Activated CD4-positive, alpha-beta memory T cell treated with anti-CD3 and anti-CD28 coated beads for 36 hours (primary cell): ENCODE measurements at places on chromosomes 4 and X. TPM values are rescaled to one million over a fixed set of nuclear protein-coding genes. Genes with fewer than 3 reads are reported as not detected.

GRCh38 chr4:100826067-100826466, 308.2 kb upstream of the EMCN start:
- DNase-seq: no peak
- no peaks in the 10 kb centered on the region for H3K27me3 ChIP-seq

FREM3 gene
- total RNA-seq: not detected

- H3K27ac ChIP-seq: no peak overlapping the region
- H3K36me3 ChIP-seq: no peaks in the 10 kb centered on the region
- no peaks in the 10 kb centered on the region for H3K4me1 ChIP-seq
- DNase-seq: no peak
Measured at GRCh38 chrX:133586443-133586842, 171.2 kb upstream of the GPC4 start.

DNA sequence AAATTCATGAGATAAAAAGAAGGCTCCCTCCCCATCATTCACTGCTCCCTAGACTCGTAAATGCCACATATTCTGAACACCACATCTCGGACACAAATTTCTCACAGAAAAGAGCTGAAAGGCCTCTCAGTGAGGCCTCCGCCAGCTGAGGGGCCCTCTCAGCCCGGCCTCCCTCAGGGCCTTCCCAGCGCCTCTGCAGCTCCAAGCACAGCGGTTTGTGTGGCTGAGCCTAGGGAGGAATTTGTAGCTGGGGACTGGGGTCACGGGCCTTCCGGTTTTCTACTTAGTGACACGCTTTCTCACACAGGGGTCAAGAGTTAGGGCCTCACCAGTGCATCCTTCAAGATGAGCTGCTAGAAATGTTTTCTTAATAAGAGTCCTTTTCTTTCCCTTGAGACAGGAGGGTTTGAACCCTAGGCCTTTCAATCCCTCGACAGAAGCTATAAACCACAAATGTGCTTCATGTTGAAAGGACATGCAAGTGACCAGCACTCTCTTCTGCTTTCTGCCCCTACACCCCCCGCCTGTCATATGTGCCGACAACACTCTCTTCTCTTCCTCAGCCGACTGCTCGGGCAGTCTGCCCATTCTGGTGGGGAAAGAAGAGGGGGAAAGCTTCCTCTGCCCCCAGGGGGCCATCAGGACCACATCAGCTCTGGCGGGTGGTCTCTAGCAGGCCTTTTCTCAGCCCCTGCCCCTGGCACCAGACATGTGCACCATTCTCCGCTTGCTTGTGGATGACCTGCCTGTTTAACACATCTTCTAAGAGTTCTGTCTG, 104.9 kb downstream of the CHIC2 start:
- no peak for DNase-seq
- no peaks in the 10 kb centered on the region for H3K36me3 ChIP-seq
- no peak overlapping the region for H3K27ac ChIP-seq
- no peak overlapping the region for H3K4me3 ChIP-seq
- H3K27me3 ChIP-seq: no peaks in the 10 kb centered on the region
- no peaks in the 10 kb centered on the region for H3K4me1 ChIP-seq

DNA sequence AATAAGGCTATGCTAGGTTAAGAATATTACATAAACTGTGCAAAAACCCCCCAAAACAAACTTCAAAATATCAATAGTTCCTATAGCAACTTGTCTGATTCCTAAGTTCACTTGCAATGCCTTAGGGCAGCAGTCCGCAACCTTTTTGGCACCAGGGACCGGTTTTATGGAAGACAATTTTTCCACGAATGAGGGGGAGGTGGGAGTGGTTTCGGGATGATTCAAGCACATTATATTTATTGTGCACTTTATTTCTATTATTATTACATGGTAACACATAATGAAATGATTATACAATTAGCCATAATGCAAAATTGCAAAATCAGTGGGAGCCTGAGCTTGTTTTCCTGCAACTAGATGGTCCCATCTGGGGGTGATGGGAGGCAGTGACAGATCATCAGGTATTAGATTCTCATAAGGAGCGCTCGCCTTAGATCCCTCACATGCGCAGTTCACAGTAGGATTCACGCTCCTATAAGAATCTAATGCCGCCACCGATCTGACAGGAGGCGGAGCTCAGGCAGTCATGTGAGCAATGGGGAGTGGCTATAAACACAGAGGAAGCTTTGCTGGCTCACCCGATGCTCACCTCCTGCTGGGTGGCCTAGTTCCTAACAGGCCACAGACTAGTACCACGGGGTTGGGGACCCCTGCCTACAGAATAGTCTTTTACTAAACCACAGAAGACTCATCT, 39.7 kb downstream of the ACOX3 start:
- peaks cover 15% of the 10 kb centered on the region for H3K36me3 ChIP-seq
- no peaks in the 10 kb centered on the region for H3K27me3 ChIP-seq
- no peaks in the 10 kb centered on the region for H3K4me1 ChIP-seq

PCDH18 gene
- total RNA-seq: 0.07 TPM

DNA sequence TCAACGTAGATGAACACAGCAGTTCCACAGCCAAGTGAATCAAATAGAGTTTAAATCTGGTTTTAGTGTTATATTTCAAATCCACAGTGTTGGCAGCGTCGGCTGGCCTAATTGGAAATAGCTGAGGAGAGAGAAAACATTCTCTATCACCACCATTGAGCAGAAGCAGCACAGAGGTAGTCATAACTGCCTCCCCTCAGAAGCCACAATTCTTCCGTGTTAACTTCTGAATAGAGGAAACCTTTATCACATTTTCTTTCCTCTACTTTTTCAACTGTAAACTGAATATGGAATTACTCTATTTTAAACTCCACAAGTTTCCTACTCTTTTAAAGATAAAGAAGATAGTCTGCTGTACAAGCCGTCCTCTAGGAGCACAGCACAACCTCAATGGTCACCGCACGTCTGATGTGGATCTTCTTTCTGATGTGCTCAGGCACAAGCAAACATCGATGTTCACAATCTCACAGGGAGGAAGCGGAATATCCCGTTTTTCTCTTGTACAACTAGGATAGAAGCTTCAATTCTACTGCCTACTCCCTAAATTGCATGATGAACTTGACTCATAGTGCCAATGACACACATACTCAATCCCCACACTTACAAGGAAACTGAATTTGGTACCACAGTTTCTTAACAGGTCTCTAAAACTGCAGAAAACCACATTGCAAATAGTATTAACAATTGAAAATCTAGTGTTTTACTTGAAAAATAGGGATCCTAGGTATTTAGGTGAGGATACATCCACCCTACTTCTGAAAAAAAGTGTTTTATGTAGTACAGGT, 217.8 kb upstream of the ETNPPL start:
- no peak overlapping the region for H3K4me3 ChIP-seq
- H3K36me3 ChIP-seq: no peaks in the 10 kb centered on the region
- no peak for DNase-seq
- no peaks in the 10 kb centered on the region for H3K4me1 ChIP-seq
- no peak overlapping the region for H3K27ac ChIP-seq

STS gene
- 0.81 TPM for total RNA-seq

GRCh38 chr4:14771504-14772175, 230.6 kb upstream of the CPEB2 start:
- no peaks in the 10 kb centered on the region for H3K36me3 ChIP-seq
- no peak for DNase-seq
- H3K27ac ChIP-seq: no peak overlapping the region
- peaks cover 4% of the 10 kb centered on the region for H3K4me1 ChIP-seq
- no peak overlapping the region for H3K4me3 ChIP-seq

DNA sequence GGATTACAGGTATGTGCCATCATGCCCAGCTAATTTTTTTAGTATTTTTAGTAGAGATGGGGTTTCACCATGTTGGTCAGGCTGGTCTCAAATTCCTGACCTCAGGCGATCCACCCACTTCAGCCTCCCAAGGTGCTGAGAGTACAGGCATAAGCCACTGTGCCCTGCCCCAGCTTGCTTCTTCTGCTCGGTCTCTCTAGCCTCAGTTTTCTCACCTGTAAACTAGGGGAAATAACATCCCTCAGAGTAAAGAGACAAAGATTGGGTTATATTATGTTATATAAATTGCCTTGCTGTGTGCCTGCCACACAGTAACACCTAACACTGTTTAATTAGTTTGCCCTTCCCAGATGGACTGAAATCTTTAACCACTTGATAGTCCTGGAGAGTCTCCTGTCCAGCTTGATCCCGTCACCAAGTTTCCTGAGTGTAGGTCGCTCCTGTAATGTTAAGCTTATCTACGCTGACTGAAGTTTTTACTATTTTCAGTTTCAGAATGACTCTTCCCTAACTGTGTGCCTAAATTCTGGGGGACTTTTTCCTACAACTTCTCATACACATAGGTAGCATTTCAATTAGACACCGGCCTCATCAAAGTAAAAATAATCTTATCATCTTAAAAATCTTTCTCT, 412.7 kb upstream of the TENM3 start:
- H3K27me3 ChIP-seq: no peaks in the 10 kb centered on the region
- H3K4me1 ChIP-seq: no peaks in the 10 kb centered on the region
- H3K36me3 ChIP-seq: no peaks in the 10 kb centered on the region
- H3K27ac ChIP-seq: no peak overlapping the region
- no peak overlapping the region for H3K4me3 ChIP-seq

- no peak overlapping the region for H3K27ac ChIP-seq
- H3K4me1 ChIP-seq: peaks cover 18% of the 10 kb centered on the region
- no peaks in the 10 kb centered on the region for H3K36me3 ChIP-seq
Measured at GRCh38 chr4:165874072-165874790, 1.2 kb downstream of the TLL1 start.

HPRT1 gene
- total RNA-seq: 109 TPM

TLR1 gene
- 1.5 TPM for total RNA-seq

F8A2 gene
- total RNA-seq: not detected

DNA sequence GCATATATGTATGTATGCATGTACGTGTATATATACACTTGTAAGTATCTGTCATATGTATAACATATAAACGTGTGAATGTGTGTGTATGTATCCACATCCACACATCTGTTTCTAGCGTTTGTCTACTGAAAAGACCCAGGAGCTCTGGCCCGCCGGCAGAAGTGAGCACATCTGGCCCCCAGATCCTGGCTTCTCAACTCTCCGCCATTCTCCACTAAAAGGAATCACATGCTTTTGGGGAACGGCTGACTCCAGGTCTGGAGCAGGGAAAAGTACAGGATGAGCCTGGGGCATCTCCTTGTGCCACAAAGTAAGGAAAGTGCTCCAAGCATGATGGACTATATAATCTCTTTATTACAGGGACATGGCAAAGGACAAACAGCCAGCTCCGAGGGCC, 143.7 kb downstream of the AFAP1 start:
- H3K4me3 ChIP-seq: no peak overlapping the region
- peaks cover 17% of the 10 kb centered on the region for H3K4me1 ChIP-seq
- H3K36me3 ChIP-seq: peaks cover 53% of the 10 kb centered on the region
- no peak overlapping the region for H3K27ac ChIP-seq
- DNase-seq: no peak

GRCh38 chr4:52098618-52099017, 47.5 kb downstream of the SPATA18 start:
- no peak overlapping the region for H3K27ac ChIP-seq
- H3K4me1 ChIP-seq: no peaks in the 10 kb centered on the region
- no peaks in the 10 kb centered on the region for H3K36me3 ChIP-seq
- no peaks in the 10 kb centered on the region for H3K27me3 ChIP-seq

DNA sequence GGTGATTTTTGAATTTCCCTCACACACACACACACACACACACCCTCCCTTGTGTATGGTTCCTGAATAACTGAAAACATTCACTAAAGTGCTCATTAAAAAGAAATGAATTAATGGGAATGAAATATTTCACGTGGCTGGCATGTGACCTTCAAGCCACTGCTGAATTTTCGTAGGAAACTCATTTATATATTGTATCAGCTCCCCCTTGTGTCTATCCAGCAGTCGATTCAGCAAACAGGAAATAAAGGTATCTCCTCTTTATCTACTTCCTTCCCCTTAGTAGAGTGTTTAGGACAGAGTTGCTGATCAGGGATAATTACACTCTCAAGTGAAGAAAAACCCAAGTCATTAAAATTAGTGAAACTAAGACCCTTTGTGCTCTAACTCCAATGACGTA, 912.6 kb upstream of the LCORL start:
- DNase-seq: no peak
- no peak overlapping the region for H3K27ac ChIP-seq
- H3K27me3 ChIP-seq: no peaks in the 10 kb centered on the region
- no peak overlapping the region for H3K4me3 ChIP-seq

FRG2 gene
- not detected for total RNA-seq

- peaks cover 18% of the 10 kb centered on the region for H3K27me3 ChIP-seq
- no peak overlapping the region for H3K27ac ChIP-seq
- DNase-seq: no peak
- no peak overlapping the region for H3K4me3 ChIP-seq
Measured at GRCh38 chrX:106728337-106728736, 1.8 kb downstream of the RNF128 start.

- H3K4me1 ChIP-seq: peaks cover 14% of the 10 kb centered on the region
- DNase-seq: no peak
- H3K4me3 ChIP-seq: no peak overlapping the region
Measured at GRCh38 chrX:77595848-77596247, 148.7 kb downstream of the FGF16 start.

S100P gene
- 20.3 TPM for total RNA-seq

GRCh38 chrX:13688958-13689740, at the start of gene RAB9A:
TSS of gene RAB9A (plus strand) at chrX:13689128. CDS start at chrX:13708747, 19,619 bp downstream.
- H3K27me3 ChIP-seq: no peaks in the 10 kb centered on the region
- H3K36me3 ChIP-seq: peaks cover 8% of the 10 kb centered on the region
- peaks cover 58% of the 10 kb centered on the region for H3K4me1 ChIP-seq
- DNase-seq: peak; percentile 88

DNA sequence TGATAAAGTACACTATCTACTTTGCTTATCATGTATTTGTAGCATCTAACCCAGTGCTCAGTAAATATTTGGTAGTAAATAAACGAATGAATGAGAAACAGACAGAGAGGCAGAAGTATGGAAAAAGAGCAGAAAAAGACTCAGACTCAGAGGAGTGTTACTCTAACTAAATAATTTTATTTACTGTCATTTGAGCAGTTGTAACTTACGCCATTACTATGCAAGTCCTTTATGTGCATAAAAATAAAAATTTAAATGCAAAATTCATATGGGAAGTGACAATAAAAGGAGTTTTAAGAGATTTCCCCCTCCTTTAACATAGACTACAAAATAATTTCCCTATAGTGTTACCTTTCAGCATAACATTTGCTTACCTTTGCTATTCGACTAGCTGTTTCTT, 49.5 kb downstream of the ZAR1 start:
- no peak overlapping the region for H3K27ac ChIP-seq
- H3K4me3 ChIP-seq: no peak overlapping the region
- H3K4me1 ChIP-seq: no peaks in the 10 kb centered on the region
- DNase-seq: no peak
- peaks cover 36% of the 10 kb centered on the region for H3K36me3 ChIP-seq

GRK4 gene
- total RNA-seq: 3.0 TPM

- H3K36me3 ChIP-seq: peaks cover 13% of the 10 kb centered on the region
- no peak for DNase-seq
- H3K27me3 ChIP-seq: no peaks in the 10 kb centered on the region
Measured at GRCh38 chrX:19578956-19579355, 63.6 kb upstream of the MAP3K15 start.

OGT gene
- total RNA-seq: 304 TPM

NPY5R gene
- not detected for total RNA-seq

DSPP gene
- not detected for total RNA-seq

GRCh38 chr4:186676531-186677161, 47.0 kb downstream of the FAT1 start:
- no peak overlapping the region for H3K27ac ChIP-seq
- H3K4me3 ChIP-seq: no peak overlapping the region
- H3K36me3 ChIP-seq: no peaks in the 10 kb centered on the region
- H3K4me1 ChIP-seq: no peaks in the 10 kb centered on the region
